Coronary artery (tissue), 2 donors: ENCODE measurements at places on chromosomes 12 and 14.

- DNase-seq, result no peak
These were observed 195.0 kb downstream of the SYT1 start for GRCh38 chr12:79059557-79059956.

- DNase-seq, result no peak
These were observed 166.7 kb downstream of the TMTC3 start for GRCh38 chr12:88308825-88309224.

- no peak for DNase-seq
These were observed 29.0 kb downstream of the PTPRQ start for GRCh38 chr12:80472911-80473500.

- DNase-seq, result no peak
These were observed 34.2 kb upstream of the KICS2 start for GRCh38 chr12:64256166-64256800.
